Stimulated activated CD8-positive, alpha-beta memory T cell treated with anti-CD3 and anti-CD28 coated beads, Interleukin-7, amount 100 ng/mL, for 48 hours (primary cell): ENCODE measurements at places on chromosomes 7 and 10.

DNA sequence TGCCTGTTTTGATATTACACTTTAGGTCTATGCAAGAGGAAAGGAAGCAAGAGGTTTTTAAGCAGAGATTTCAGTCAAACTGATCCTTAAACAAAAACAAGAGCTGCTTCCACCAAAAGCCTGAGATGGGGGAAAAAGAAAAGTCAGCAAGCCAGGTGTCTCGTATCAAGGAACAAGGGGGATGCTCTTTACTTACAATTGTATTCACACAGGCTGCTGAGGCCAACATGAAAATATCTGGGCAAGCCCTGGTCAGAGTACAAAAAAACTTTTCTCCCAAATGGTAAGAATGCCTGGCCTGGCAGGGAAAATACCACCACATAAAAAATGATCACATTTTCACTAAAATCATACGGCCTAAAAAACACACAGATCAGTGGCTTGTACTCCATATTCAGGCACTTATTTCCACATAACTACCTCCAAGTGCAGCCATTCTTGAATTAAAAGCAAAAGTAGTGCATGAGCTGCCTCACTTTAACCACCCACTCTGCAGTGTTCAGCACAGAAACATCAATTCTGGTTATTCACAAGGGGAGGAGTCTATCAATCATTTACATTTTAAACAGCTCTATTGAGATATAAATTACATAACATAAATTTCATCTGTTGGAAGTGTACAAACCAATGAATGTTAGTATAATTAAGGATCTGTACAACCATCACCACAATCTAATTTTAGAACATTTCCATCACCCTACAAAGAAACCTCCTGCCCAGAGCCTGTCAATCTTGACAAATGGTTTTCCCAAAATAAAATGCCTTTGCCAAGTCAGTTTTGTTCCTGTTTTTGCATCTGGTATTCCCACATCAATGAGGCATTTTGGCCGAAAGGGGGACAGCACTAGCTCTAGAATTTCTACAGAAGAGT is 70.2 kb downstream of the GRB10 start:
- DNase-seq = no peak

DNA sequence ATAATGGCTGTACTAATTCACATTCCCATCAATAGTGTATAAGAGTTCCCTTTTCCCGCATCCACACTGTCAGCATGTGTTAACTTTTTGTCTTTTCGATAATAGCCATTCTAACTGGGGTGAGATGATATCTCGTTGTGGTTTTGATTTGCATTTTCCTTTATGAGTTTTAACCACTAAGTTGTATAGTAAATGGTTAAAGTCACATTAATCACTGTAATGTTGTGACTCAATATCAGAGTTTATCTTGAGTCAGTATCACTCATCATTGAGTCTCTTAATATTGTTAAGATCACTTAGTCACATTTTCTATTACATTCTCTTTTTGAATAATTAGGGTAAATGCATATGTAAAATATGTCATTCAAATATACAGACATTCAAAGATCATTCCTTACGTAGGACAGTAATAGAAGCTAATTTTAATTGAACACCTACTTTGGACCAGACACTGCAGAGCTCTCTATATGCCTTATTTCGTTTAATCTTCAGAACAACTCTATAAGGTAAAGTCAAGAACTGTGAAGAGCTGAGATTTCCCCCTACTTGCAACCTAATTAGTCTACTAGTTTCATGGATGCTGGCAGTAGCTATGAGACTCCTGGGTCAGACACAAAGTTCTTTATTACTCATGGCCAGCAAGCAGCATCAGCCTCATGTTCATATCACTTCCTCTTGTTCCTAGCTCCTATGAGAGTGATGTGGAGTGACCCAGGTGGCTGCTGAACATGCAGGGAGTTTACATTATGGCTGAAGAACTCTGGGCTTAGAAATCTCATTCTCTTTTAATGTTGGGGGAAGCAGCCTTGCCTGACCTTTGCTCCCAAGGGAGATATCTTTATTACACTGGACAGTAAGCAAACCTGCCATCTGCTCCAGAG is 30.5 kb downstream of the CREB5 start:
- DNase-seq = no peak

GRCh38 chr7:33807779-33808482 is 97.4 kb upstream of the BMPER start:
- DNase-seq = peak; percentile 2

GRCh38 chr10:100186253-100187212 is 704 bp upstream of the ERLIN1 start:
- DNase-seq = peak; percentile 8

DNA sequence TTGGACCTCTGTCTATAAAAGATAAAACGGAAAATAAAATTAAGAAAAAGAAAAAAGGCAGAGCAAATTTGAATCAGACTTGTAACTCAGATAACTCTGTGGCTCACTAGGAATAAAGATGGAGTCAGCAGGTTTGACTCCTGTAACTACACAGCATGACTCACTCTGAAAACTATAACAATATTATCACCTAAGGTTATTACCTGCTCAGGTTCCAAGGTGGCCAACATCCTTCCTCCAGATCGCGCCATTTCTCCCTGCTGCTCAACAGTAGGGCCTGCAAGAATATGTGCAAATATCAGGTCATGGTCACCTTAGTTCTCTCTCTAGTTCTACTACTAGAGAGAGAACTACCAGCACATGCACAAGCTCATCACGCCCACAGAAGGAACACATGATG is 30.0 kb downstream of the ALDH18A1 start:
- DNase-seq = no peak

- DNase-seq = no peak
Measured at GRCh38 chr10:104642658-104643302, 1.7 kb downstream of the SORCS3 start.

DNA sequence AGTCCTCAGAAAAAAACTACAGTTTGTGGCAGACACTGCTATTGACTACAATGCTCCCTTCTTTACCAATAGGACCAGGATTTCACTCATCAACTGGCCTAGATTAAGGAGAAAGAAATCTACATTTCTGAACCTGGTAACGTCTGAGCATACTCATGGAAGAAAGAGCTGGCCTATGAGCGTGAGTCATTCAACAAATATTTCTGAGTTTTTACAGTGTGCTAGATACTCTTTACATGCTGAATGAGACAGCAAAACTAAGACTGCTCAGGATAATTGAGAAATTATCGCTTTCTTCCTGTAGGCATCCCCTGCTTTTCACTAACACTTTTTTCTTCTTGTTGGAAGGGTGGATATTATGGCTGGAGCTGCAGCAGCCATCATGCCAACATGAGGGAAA is 609.7 kb downstream of the TNS3 start:
- no peak for DNase-seq

DNA sequence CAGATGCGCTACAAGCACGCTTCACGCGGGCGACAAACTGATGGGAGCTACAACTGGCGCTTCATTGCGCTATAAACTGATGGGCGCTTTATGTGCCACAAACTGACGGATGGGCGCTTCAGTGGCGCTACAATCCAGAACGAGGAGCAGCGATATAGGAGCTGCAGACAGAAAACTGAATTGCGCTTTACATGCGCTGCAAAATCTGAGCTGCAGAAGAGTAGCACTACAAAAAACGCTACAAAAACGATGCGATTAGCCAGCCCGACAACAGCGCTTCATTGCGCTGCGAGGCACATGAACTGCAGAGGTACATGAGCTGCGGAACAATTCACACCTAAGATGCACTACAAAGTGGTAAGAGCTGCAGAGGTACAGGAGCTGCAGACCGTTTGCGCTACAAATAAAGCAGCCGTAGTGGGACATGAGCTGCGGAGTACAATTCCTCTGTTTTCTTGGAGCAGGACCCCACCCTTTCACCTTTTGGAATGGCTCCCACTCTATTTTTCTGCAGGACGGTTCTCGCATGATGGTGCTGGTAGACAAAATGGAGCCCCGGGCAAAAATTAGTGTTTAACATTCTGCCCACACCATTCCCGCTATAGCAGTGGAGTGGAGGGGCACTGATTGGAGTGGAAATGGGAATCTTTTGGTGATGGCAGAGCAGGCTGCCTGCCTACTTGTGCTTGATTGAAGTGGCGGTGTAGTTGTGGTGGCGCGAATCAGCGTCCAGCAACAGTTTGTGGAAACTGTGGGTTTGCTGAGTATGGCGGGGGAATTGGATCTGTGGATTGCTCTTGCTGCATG is 1.2 kb upstream of the SGCE start:
- no peak for DNase-seq

DNA sequence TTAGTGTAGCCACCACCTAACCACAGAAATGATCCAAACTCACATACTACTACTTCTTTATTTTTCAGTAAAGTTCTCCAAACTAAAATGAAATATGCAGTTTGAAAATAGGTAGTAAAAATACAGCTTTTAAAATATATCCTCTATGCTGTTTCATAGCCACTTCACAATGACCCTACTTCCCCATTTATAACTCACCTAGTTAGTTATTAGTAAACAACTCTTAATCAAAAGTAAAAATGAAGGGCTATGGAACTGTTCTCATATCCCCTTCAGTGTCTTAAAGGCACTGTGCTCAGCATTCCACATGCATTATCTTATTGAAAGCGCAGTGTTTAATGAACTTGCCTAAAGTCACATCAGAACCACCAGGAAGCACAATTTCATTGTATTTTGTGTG is 43.5 kb downstream of the KMT2C start:
- no peak for DNase-seq

DNA sequence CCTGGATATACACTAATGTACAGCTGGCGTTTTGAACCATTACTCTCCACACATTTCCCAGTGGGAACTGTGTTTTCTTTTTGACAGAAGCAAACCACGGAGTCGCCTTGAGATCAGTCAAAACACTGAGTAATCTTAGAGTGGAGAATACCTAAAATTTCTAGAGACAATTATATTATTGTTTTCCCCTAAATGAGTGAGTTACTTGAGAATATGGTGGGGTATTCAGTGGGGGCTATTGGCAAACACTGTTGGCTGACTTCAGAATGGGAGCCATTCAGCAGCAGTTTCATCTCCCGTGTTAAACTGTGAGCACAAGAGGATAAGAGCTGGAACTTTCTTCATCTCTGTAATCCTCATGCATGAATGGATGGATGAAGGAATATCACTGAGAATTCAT is 6.2 kb downstream of the IL2RA start:
- no peak for DNase-seq

DNA sequence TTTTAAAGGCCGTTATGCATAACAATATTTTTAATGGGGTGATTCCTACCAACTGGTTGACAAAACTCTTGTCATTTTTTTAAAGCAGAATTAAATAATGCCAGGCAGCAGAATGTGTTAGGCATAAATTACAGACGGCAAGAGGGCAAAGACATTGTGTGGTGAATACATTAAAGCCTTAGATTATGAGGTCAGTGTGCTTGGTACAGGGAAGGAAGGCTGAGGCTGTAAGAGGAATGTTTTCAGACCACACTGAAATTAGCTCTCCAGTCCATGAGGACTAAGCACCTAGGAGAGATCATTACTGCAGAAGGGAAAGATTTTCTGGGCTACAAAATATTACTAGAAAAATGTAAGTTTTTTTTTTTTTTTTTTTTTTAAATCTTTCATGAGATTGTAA is 312.8 kb upstream of the PRKCQ start:
- DNase-seq = no peak

GRCh38 chr7:106462365-106462859 is 177.6 kb upstream of the NAMPT start:
- DNase-seq = no peak

- DNase-seq = no peak
Measured at GRCh38 chr7:38383281-38383680, 109.8 kb upstream of the TARP start.

- no peak for DNase-seq
Measured at GRCh38 chr7:100825751-100826513, 1.4 kb downstream of the EPHB4 start.

- no peak for DNase-seq
Measured at GRCh38 chr10:5468262-5469106, 30.9 kb downstream of the CALML5 start.

DNA sequence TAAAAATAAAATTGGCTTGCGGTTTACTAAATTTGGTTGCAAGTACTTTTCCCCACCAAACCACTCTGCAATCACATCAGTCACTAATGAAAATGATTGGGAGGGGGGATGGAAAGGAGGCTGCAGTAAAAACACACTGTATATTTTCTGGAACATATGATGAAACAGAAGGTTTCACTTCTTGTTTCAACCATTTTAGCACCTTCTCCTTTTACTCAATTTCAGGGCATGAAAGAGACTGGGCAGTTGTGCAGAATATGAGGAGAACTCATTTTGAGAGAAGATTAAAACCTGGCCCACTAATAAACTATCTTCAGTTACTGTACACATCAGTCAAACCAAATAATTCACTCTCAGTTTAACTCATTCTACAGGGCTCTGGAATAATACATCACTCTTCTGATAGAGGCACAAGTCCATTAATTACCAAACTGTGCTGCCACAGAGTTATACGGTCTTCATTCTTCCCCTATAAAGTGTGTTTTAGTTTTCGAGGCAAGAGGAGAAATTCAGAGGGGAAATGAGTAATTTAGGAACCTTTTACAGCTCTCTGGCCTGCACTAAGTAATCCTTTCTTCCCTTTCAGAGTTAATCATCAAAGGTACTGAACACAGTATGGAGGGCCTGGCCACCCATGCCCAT is 25.5 kb downstream of the JAZF1 start:
- DNase-seq = no peak

DNA sequence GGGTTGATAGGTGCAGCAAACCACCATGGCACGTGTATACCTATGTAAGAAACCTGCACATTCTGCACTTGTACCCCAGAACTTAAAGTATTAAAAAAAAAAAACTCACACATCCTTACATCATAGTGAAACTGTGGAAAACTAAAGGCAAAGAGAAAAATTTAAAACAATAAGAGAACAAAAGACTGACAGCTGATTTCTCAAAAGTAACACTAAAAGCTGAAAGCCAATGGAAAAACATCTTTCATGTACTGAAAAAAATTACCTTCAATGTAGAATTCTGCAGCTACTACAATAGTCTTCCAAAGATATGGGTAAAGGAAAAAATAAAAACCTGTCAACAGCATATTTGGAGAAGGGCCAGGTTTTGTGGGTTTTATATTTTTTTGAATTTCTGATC is 729.1 kb upstream of the NRP1 start:
- no peak for DNase-seq

DNA sequence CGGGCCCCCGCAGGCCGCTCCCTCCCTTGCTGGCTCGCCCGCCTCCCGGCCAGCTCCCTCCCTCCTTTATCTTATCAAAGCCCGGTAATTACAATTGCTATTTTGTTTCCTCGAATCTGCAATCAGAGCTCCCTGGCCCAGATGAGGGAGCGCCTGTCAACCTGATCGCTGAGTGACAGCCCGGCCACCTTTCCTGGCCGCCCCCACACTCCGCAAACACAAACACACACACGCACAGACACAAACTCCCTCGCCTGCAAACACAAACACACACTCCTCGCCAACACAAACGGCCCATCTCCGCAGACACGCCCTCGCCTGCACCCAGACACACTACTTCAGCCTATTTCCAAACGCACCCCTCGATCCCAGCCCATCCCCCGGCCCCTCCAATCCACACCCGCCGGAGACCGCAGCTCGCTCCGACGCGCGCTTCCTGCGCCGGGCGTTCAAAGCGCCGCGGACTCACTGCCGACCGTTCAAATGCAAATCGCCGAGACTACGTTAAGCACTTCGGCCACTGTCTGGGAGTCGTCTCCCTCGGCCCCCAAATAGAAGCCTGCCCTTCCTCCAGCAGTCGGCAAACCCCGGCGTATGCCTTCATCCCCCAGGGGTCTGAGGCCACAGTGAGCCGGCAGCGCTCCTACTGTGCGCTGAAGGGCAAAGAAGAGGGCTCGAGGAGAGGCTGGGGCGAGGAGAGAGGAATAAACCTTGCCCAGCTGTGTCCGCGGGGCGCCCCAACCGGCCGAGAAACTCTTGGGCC is 3.0 kb upstream of the FGF8 start:
- no peak for DNase-seq
